ENCODE measurements at places on chromosomes 3 and 15. TPM values are rescaled to one million over a fixed set of nuclear protein-coding genes. Genes with fewer than 3 reads are reported as not detected.

GRCh38 chr3:10026084-10026890, at the start of gene FANCD2:
FANCD2 (plus strand) TSS chr3:10026437; CDS start chr3:10028658, 2,221 bp downstream.
- DNase-seq, result peak; percentile 96

GRCh38 chr3:150410311-150411105, 2.4 kb downstream of the TSC22D2 start:
- DNase-seq, result peak; percentile 91

DNA sequence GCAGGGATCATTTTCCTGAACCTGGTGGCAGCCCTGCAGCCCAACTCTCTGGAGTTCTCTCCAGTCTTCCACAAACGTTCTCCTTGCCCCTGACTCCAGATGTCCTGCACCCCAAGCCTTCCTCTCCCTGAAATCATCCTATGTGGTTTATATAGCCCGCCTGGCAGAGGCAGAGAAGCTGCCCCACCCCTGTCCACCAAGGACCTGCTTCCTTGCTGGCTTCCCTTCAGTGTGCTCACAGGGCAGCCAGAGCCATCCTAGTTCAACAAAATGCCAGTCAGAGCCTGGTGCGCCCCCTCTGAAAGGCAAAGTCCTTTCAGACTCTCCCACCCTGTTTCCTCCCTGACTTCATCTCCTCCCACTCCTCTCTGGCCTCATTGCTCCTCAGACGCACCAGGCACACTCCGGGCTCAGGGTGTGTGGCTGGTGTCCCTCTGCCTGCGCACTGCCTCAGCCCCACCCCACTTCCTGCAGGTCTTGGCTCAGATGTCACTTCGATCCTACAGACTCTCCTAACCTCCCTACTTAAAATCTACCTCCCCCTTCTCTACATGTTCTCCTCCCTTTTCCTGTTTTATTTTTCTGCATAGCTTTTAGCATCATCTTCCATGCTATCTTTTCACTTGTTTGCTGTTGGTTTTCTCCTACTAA, 5.9 kb downstream of the KBTBD13 start:
- DNase-seq, result no peak

DNA sequence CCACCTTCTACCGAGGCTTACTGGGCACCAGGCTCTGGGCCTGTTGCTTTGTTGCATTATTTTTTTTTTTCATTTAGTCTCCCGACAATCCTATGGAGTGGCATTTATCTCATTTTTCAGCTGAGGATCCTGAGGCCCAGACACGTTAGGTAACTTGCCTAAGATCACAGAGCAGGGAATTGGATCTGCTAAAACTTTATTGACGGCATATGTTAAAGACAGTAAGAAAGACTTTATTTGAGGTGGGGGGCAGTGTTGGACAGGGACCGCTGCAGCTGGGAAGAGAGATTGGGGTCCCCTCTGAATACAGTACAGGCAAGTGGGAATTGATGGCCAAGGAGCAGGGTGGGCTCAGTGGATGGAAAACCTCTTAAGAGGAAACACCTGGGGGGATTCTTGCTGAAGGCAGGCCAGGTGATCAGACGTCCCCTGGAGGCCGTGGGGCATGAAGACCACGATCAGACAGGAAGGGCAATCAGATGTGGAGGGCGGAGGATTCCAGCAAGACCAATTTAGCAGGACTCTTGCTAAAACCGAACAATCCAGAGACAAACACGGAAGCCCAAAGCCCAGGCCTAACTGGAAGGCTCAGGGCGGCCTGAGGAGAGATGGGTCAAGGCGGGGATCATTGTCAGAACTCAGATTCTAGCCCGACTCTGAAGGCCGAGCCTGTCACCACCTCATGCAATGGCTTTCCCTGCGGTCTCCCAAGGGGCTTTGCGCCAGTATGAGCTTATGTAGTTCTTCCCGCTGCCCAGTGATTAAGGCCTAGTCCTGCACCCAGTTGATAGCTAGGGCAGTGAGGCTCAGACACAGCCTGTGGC, 53.7 kb downstream of the RGMA start:
- DNase-seq, result peak; percentile 32

The C15orf62 gene
- not detected for total RNA-seq

The FEZF2 gene
- total RNA-seq, result not detected
